ENCODE measurements at places on chromosomes 12 and 14. TPM values are rescaled to one million over a fixed set of nuclear protein-coding genes. Genes with fewer than 3 reads are reported as not detected.

KRT6C gene
- not detected for total RNA-seq

GLT8D2 gene
- total RNA-seq, result 11.2 TPM

SAV1 gene
- total RNA-seq, result 105 TPM

TDRD9 gene
- 0.64 TPM for total RNA-seq

DNA sequence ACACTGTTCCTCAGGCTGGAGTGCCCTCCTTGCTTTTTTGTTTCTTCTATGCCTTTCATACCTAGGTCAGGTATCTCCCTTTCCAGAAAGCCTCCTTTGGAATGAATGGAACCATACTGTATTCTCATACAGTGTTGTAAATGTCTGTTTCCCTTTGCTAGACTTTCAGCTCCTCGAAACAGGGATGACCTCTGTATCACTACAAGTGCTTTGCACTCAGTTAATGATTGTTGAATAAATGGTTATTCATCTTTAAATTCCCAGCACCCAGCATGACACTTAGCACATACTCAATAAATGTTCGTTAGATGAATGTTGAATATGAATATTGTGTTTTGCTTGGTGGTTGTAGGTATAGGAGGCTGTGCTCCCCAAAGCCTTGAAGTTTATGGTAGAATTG, 5.9 kb upstream of the TULP3 start:
- no peak overlapping the region for H3K4me3 ChIP-seq
- no peaks in the 10 kb centered on the region for H3K36me3 ChIP-seq
- H3K27ac ChIP-seq, result no peak overlapping the region
- H3K4me1 ChIP-seq, result no peaks in the 10 kb centered on the region
- no peaks in the 10 kb centered on the region for H3K27me3 ChIP-seq
- no peak for DNase-seq

DNA sequence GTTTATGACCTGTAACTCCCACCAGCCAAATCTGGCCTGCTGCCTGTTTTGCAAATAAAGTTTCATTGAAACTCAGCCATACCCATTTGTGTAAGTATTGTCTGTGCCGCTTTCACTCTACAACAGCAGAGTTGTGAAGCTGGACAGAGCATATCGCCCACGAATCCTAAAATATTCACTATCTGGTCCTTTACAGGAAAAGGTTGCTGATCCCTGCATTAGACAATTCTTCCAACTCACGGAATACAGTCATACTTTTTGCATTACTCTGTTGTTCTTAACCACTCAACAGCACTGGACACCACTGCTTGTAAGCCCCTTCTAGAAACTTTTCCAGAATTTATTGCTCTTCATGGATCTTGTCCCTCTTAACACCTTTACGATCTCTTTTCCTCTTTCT, 435.4 kb downstream of the EGLN3 start:
- H3K4me1 ChIP-seq, result no peaks in the 10 kb centered on the region
- no peak for DNase-seq
- H3K27ac ChIP-seq, result no peak overlapping the region
- no peaks in the 10 kb centered on the region for H3K27me3 ChIP-seq

RPL10L gene
- 7.8 TPM for total RNA-seq
